ENCODE measurements at places on chromosomes 12 and 14.
A peak's percentile ranks its signal among the peaks of the same experiment; 100 is the strongest.

- no peak for DNase-seq
Measured at GRCh38 chr12:19830446-19830845, 391.2 kb downstream of the AEBP2 start.

DNA sequence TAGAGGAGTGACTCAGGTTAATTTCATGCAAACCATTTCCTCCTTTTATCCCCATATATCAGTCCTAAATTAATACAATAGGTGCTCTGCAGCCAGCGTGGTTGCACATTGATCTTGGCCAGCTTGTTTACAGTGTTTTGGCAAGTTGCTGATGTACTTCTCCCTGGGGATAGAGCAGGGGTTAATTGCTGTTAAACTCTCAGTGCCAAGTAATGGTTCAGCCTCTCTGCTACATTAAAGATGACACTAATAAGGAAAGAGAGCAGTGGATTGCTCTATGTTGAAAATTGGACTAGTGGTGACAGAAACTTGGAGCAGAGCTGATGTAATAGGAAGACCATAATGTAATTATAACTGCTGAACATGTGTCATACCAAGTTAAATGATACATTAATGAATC, 717.5 kb downstream of the RERGL start:
- DNase-seq = no peak

DNA sequence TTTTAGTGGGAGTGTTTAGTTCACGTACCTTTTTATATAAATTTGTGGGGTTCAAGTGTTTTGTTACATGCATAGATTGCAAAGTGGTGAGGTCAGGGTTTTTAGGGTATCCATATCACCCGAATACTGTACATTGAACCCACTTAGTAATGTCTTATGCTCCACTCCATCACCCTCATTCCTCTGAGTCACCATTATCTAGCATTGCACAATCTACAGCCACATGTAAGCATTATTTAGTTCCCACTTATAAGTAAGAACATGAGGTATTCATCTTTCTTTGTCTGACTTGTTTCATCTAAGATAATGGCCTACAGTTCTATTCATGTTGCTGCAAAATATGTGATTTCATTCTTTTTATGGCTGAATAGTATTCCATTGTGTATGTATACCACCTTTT, 583.7 kb upstream of the LRFN5 start:
- DNase-seq = no peak

DNA sequence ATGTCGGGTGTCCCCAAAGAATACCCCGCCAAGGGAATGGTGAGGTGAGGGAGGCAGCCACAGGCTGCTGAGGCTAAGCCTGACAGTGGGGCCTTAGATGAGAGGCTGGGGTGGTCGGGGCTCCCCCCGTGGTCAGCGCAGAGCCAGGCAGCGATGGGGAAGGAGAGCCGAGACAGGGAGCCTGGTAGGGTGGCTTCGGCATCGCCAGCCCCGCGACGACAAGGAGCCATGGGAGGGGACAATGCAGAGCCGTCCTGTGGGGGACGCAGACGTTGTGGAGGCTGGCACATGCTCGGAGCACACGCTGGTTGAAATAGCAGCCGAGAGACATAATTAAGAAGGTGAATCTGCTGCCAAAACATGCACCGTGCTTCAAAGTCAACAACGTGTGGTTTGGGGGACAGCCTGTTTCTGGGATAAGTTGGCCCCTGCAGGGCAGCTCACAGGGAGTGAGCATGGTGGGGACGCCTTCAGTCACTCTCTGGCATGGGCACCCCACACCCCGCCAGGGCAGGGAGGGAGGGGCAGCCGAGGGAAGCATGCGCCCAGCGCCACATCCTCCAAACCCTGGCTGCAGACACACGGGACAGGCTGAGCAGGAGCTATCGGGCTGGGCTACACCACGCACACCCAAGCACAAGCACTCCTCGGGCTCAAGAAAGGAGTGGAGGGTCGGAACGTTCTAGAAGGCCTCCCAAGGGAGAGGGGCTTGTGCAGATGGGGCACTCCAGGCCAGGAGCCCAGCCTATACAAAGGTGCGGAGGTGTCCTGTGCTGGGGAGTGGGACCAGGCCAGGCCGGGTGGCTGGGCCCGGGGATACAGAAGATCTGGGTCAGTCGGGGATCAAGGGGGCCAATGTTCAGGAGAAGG, 66.6 kb upstream of the C14orf180 start:
- no peak for DNase-seq

GRCh38 chr12:31896514-31897039, 62.6 kb upstream of the RESF1 start:
- no peak for DNase-seq

GRCh38 chr12:107533218-107533617, 152.4 kb upstream of the PWP1 start:
- DNase-seq = no peak

DNA sequence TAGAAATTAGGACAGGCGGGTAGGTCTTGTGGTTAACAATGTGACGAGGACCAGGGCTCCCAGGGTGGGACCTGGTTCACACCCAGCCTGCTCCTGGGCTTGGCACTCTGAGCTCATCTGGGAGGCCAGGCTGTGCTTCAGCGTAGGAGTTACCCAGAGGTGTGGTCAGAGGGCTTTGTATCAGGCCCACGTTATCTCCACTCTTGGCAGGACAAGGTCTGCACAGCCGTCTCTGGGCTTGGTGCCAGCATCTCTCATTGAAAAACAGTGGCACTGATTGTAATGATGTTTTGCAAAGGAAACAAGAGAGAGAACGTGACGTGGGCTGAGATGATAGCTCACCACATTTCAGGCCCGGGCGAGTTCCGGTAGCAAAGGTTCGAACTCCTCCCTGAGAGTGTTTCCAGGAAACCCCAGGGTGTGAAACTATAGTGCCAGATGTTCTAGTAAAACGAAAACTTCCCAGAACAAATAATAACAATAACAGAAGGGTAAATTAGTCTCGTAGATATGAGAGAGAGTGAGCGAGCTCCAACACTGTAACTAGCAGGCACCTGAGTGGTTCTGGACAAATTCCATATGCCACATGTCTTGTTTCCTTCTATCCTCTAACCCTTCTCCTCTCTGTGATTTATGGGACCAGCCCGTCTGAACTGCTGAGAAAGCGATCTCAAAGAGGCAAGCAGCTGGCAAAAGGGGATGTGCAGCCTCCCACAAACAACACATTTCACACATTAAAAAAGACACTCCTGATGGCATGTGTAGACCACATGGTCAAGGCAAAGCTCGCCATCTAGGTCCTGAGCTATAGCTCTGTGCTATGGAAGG, 227.3 kb downstream of the KTN1 start:
- no peak for DNase-seq

DNA sequence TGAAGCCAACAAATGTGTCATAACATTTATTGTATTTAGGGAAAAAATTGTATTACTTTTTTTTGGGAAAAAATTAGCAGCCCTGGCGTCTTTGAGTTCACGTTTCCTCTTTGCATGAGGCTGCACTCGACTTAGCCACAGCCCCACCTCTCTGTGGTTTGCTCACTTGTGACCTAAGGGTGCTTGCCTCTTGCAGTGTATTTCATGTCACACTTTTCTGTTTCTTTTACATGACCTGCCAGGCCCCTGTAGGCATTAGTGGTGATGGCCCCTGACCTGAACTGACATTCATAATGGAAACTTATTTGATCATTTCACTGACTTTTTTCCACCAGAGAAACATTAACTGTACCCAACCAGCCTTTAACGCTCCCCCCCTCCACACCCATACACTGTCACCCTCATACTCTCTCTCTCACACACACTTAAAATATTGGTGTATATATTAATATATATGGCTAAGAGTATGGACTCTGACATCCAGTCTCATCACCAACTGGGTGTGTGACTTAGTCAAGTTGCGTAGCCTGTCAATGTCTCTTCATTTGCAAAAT, 122.9 kb downstream of the PRKCH start:
- no peak for DNase-seq

GRCh38 chr12:47033081-47033480, 46.3 kb upstream of the PCED1B start:
- peak; percentile 49 for DNase-seq

DNA sequence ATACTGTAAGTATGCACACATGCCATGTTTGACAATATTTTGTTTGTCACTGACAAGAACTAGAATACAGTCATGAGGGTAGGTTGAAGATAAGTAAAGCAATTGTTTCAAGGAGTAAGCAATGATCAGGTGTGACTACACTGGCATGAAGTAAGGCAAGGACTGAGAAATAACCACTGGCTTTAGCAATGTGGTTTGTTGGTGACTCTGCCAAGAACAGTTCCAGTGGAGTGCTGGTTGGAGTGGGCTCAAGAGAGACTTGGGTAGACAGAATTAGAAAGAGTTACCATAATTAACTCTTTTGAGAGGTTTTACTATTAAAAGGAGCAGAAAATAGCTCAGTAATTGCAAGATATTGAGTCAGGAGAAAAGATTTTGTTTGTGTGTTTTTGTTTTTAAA, 129.6 kb downstream of the GTF2A1 start:
- no peak for DNase-seq

- no peak for DNase-seq
Measured at GRCh38 chr12:103806803-103807202, 34.2 kb downstream of the NT5DC3 start.

GRCh38 chr14:35292770-35293561, 784 bp downstream of the PSMA6 start:
- peak; percentile 7 for DNase-seq

DNA sequence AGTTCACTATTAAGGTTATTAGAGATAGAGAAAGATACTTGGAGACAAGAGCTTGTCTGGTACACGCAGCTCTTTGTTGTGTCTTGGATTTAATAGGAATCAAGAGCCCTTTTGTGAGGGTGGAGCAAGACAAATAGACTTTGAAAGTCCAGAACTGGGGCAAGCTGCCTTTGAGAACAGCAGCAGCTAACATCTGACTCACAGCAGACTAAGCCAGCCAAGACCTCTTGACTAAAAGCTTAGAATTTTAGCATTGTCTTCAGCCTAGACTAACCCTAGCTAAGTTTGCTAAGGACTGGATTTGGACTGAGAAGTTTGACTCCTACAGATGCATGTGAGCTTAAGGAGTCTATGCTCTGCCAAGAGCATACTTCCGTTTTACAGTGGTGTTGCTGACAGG, 201.9 kb upstream of the RBM19 start:
- DNase-seq = no peak

GRCh38 chr12:121620333-121620891, 5.9 kb upstream of the ORAI1 start:
- no peak for DNase-seq

DNA sequence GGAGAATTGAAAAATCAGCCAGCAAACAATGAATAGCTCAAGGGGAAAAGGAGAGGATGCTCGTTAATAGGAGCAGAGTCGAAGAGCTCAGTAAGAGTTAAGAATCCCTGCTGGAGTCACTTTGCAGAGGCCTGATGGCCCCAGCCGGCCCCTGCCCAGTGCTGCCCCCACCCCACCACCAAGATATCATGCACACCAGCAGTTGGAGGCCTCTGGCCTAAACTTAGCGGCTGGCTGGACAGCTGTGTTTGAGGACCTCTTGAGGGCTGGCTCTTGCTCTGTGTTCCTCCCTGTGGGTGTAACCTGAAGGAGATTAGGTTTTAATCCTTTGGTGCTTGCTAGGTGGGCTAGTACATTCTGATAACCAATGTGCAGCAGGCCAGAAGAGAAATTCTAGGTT, 142.0 kb downstream of the PLXNC1 start:
- no peak for DNase-seq

Measured in NCI-H526 treated with DMSO at 0.1 percent for 48 hours (cell line).